ENCODE measurements at places on chromosomes 11 and 22. TPM values are rescaled to one million over a fixed set of nuclear protein-coding genes. Genes with fewer than 3 reads are reported as not detected.

B4GAT1 gene
- 1.7 TPM for polyA plus RNA-seq

GRCh38 chr11:57713835-57714234, 1.4 kb downstream of the TMX2 start:
- no peak for DNase-seq
- H3K27ac ChIP-seq = no peak overlapping the region
- peaks cover 31% of the 10 kb centered on the region for H3K4me1 ChIP-seq
- no peaks in the 10 kb centered on the region for H3K27me3 ChIP-seq
- no peak overlapping the region for H3K4me3 ChIP-seq

MYO18B gene
- not detected for polyA plus RNA-seq

TNNT3 gene
- 1.4 TPM for polyA plus RNA-seq

LRRC75B gene
- 0.53 TPM for polyA plus RNA-seq

GRCh38 chr22:17587629-17588028, 24.3 kb downstream of the SLC25A18 start:
- no peaks in the 10 kb centered on the region for H3K27me3 ChIP-seq
- H3K4me1 ChIP-seq = no peaks in the 10 kb centered on the region
- no peak overlapping the region for H3K4me3 ChIP-seq
- DNase-seq = no peak

GRCh38 chr11:69055598-69056516, 7.1 kb downstream of the TPCN2 start:
- H3K27ac ChIP-seq = peak overlapping the region; percentile 79
- peak; percentile 79 for DNase-seq
- peak overlapping the region; percentile 41 for H3K4me3 ChIP-seq
- peaks cover 51% of the 10 kb centered on the region for H3K4me1 ChIP-seq
- no peaks in the 10 kb centered on the region for H3K27me3 ChIP-seq

DNA sequence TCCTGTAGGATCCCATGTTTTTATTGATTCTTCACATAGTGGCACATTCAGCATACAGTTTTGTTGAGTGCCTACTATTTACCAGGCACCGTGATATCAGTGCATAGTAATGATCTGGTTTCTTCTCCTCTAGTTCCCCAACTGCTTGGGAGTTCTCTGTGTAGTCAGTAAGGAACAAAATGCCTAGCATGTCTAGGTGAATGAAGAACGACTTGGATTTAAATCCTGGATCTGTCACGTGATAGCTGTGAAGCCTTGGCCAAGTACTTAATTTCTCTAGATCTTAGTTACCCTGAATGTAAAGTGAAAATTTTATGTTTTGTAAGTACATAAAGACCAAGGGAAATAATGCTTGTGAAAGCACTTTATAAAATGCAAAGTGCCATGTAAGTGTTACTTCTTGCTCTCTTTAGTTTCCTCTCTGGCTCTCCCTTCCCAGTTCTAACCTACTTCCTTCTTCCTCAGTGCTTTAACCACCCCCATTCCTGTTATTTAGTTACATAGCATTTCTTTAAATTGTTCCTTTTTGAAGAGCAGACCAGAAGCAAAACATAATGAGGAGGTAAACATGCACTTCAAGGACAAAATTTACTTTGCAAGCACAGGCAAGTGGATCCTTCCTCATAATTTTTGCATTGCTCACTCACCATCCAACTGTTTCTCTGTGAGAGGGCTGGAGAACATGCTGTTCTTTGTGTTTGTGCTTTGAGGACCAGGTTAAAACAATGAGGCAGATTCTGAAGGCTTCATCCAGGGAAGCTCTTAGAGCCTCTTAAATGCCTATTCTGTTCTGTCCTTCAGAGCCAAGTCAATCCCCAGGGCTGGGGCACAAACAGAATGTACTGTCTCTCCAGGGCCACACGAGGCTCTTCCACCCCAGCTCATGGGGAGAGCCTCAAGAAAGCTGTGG, 353.9 kb upstream of the TENM4 start:
- no peaks in the 10 kb centered on the region for H3K27me3 ChIP-seq
- no peaks in the 10 kb centered on the region for H3K4me1 ChIP-seq
- H3K4me3 ChIP-seq = no peak overlapping the region
- H3K36me3 ChIP-seq = no peaks in the 10 kb centered on the region
- no peak overlapping the region for H3K27ac ChIP-seq

DNA sequence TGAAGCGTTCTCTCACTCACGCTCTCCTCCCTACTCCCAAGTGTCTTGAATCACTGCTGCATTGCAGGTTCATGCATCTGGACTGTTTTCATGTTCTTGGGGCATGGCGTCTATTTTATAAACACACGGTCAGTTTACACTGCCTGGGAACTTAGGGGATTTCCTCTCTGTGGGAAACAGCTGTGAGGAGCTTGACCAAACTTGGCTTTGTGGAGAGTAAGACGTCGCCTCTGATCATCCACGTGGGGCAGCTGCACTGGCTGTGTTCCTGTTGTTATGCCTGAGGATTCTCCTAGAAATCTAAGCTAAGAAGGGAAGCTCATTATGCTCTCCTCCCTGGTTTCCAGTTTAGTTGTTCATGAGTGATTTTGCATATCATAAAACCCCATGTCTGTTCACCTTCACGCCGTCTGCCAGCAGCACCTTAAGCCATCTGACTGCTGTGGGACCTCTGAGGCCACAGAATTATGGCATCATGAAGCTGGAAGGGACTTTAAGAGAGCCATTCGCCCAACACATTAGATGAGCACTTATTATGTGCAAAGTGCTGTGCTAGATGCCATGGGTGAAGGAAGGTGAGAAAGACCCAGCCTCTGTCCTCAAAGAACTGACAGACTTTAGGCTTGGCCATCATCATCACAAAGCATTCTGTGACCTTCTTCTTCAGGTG, 38.8 kb upstream of the POU2AF1 start:
- no peaks in the 10 kb centered on the region for H3K36me3 ChIP-seq
- H3K27me3 ChIP-seq = no peaks in the 10 kb centered on the region
- no peak overlapping the region for H3K27ac ChIP-seq
- no peak for DNase-seq
- H3K4me1 ChIP-seq = peaks cover 4% of the 10 kb centered on the region

- H3K4me1 ChIP-seq = peaks cover 59% of the 10 kb centered on the region
- peaks cover 7% of the 10 kb centered on the region for H3K36me3 ChIP-seq
- H3K27ac ChIP-seq = peak within 1 kb of the TSS; percentile 56
- H3K27me3 ChIP-seq = no peaks in the 10 kb centered on the region
- peak; percentile 62 for DNase-seq
Observed at GRCh38 chr11:60396382-60396781, at the start of gene MS4A14. MS4A14 (plus strand) TSS chr11:60396459; CDS start chr11:60396579, 120 bp downstream.

DNA sequence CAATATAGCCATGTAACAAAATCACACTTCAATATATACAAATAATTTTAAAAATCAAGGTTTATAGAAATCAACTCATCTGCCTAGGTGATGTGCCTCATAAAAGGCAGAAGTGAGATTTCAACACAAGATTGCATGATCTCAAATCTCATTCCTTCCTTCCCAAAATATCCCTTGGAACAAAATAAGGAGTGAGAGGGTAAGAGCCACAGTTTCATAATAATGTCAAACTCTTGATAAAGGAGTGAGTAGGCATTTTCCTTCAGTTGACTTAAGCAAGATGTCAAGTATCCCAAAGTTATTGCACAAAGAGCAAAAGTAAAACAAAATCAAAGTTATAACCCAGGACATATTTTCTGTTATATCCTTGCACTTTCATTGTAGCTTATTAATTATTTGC, 81.3 kb downstream of the C22orf31 start:
- DNase-seq = no peak
- no peaks in the 10 kb centered on the region for H3K36me3 ChIP-seq
- no peak overlapping the region for H3K4me3 ChIP-seq
- no peak overlapping the region for H3K27ac ChIP-seq

- no peaks in the 10 kb centered on the region for H3K36me3 ChIP-seq
- no peak overlapping the region for H3K4me3 ChIP-seq
- peaks cover 21% of the 10 kb centered on the region for H3K4me1 ChIP-seq
- H3K27me3 ChIP-seq = no peaks in the 10 kb centered on the region
- H3K27ac ChIP-seq = no peak overlapping the region
Observed at GRCh38 chr11:75356613-75357012, 5.2 kb upstream of the ARRB1 start.

ZBTB3 gene
- 2.0 TPM for polyA plus RNA-seq

GRCh38 chr22:45649809-45650208, 21.8 kb upstream of the ATXN10 start:
- peaks cover 5% of the 10 kb centered on the region for H3K4me1 ChIP-seq
- DNase-seq = no peak
- peaks cover 23% of the 10 kb centered on the region for H3K27me3 ChIP-seq
- H3K27ac ChIP-seq = no peak overlapping the region
- no peak overlapping the region for H3K4me3 ChIP-seq

MYO7A gene
- polyA plus RNA-seq = 3.5 TPM

DNA sequence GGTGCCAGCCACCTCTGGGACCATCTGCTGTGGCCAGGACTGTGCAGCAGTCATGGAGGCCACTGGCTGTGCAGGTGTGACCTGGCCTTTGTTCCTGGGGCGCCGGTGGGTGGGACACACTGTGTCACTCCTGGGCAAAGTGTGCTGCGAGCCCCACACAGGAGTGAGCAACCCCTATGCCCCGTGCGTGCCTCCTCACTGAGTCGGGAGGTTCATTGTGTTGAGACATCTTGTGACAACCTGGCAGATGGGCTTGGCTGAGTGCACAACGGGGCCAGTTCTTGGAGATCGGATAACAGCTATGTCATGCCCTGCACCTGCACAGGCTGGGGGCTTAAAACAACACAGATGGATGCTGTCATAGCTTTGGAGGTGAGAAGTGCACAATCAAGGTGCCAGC, 13.5 kb downstream of the ANO1 start:
- H3K4me3 ChIP-seq = no peak overlapping the region
- H3K27ac ChIP-seq = no peak overlapping the region
- H3K36me3 ChIP-seq = no peaks in the 10 kb centered on the region
- DNase-seq = no peak
- peaks cover 3% of the 10 kb centered on the region for H3K27me3 ChIP-seq

DNA sequence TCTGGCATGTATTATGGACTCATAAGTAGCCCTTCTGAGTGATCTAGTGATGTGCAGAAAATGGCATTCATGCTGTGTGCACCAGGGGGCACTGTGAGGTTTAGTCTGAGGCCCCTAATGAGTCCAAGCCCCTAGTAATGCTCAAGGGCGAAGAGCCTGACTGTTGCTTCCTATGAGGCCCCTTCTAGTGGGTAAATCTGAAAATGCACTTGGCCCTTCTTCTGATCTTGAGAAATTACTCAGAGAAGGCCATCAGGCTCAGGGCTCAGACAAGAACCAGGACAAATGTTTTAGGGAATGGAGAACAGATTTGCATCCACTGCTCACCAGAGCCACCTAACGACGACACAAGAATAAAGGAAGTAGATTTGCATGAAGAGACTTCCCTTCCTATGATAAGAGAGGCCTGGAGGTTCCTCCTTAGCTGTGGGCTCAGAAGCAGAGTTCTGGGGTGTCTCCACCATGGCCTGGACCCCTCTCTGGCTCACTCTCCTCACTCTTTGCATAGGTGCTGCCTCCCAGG, 75.8 kb downstream of the GGTLC2 start:
- H3K27me3 ChIP-seq = no peaks in the 10 kb centered on the region
- H3K4me1 ChIP-seq = peaks cover 47% of the 10 kb centered on the region
- no peaks in the 10 kb centered on the region for H3K36me3 ChIP-seq
- H3K27ac ChIP-seq = peak overlapping the region; percentile 99
- H3K4me3 ChIP-seq = no peak overlapping the region
- peak; percentile 76 for DNase-seq

PHLDA2 gene
- 147 TPM for polyA plus RNA-seq

- H3K27ac ChIP-seq = no peak overlapping the region
- H3K4me1 ChIP-seq = no peaks in the 10 kb centered on the region
- H3K36me3 ChIP-seq = no peaks in the 10 kb centered on the region
- no peak overlapping the region for H3K4me3 ChIP-seq
- DNase-seq = no peak
- H3K27me3 ChIP-seq = peaks cover 2% of the 10 kb centered on the region
Observed at GRCh38 chr11:12818333-12819015, 144.3 kb downstream of the TEAD1 start.

SMPD1 gene
- polyA plus RNA-seq = 4.9 TPM

DNA sequence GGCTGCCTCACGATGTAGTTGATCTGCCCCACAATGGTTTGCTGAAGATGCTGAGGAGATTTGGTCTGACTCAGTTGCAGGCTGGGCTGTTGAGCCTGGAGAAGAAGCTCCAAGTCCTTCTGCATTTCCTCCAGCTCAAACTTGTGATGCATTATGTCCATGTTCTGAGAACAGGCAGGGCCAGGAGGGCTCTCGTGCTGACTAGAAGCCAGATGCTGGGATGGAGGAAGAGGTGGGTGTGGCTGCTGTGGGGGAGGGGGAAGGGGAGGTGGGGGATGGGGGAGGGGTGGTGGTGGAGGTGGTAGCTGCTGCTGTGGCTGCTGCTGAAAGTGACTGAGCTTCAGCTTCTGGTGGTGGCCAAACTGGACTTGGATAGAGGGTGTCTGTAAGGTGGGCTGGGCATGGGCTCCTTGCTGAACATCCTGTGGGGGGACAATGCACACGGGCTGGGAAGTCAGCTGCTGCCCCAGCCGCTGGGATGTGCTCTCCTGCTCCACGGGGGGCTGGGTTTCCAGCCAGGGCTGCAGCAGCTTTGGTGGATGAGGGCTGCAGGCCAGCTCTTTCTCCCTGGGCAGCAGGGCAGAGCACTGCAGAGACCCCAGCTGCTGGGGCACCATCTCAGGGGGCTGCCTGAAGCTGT, 42.1 kb downstream of the TRIM66 start:
- peaks cover 87% of the 10 kb centered on the region for H3K36me3 ChIP-seq
- H3K4me3 ChIP-seq = no peak overlapping the region
- no peak for DNase-seq
- H3K27ac ChIP-seq = no peak overlapping the region
- H3K27me3 ChIP-seq = no peaks in the 10 kb centered on the region
- no peaks in the 10 kb centered on the region for H3K4me1 ChIP-seq

DNA sequence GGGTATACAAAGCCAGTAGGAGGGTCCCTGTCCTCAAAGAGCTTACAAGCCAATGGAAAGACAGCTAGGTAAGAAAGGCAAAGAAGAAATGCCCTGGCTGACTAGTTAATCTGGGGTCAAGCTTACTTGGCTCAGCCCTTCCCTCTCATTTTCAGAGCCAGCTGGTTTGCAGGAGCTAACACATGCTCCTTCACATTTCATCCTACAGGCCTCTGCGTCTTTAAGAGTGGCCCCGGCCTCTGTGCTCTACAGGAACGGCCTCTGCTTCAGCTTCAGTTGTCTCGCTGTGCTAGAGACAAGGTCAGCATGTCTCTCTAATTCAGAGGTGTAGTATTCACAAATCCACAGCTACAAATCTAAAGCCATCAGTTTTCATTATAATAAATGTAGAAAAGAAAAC, 15.2 kb downstream of the ALKBH8 start:
- no peak overlapping the region for H3K27ac ChIP-seq
- peaks cover 34% of the 10 kb centered on the region for H3K36me3 ChIP-seq
- DNase-seq = no peak
- no peak overlapping the region for H3K4me3 ChIP-seq
- H3K4me1 ChIP-seq = no peaks in the 10 kb centered on the region
- H3K27me3 ChIP-seq = no peaks in the 10 kb centered on the region

TMEM86A gene
- polyA plus RNA-seq = 1.3 TPM

SLC22A12 gene
- polyA plus RNA-seq = not detected

DNA sequence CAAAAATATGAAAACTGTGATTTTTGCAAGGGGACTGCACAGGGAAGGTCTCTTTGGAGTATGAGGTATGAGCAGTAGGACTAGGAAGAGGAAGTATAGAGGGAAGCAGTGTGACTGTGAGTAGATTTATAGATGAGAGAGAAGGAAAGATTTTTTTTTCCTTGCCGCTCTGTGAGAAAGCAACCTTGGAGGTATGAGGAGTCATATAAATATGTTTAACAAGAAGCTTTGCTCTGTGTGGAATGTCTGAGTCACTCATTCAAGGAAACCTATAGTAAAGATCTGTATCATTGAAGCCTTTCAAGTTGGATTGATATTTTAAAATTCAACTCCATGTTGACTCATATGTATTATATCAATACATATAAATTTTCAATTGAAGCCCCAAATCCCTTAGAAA, 26.2 kb downstream of the DNHD1 start:
- no peaks in the 10 kb centered on the region for H3K4me1 ChIP-seq
- H3K36me3 ChIP-seq = peaks cover 11% of the 10 kb centered on the region
- H3K27ac ChIP-seq = no peak overlapping the region
- no peaks in the 10 kb centered on the region for H3K27me3 ChIP-seq
- H3K4me3 ChIP-seq = no peak overlapping the region
